ENCODE measurements at places on chromosomes 11 and 22.

DNA sequence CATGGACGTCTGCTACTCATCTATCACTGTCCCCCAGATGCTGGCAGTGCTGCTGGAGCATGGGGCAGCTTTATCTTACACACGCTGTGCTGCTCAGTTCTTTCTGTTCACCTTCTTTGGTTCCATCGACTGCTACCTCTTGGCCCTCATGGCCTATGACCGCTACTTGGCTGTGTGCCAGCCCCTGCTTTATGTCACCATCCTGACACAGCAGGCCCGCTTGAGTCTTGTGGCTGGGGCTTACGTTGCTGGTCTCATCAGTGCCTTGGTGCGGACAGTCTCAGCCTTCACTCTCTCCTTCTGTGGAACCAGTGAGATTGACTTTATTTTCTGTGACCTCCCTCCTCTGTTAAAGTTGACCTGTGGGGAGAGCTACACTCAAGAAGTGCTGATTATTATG, 9.2 kb upstream of the OR9Q2 start:
- no peak for DNase-seq

GRCh38 chr22:19637408-19638281, 76.7 kb upstream of the SEPTIN5 start:
- DNase-seq, result no peak

DNA sequence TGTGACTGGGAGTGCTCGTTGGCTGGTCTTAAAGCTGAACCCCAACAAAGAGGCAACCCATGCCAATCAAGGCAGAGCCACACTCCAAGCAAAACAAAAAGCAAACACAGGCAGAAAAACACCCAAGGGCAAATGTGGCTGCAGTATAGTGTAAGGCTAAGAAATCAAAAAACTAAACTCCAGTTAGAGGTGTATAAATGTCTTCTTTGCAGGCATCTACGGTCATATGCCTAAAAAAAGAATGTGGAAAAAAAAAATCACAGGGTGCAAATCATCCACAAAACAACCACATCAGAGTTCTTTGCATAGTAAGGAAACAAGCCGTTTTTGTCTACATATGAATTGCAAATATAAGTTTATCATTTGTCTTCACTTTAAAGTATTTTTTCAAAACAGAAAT, 27.8 kb downstream of the ARFGAP3 start:
- DNase-seq, result no peak

DNA sequence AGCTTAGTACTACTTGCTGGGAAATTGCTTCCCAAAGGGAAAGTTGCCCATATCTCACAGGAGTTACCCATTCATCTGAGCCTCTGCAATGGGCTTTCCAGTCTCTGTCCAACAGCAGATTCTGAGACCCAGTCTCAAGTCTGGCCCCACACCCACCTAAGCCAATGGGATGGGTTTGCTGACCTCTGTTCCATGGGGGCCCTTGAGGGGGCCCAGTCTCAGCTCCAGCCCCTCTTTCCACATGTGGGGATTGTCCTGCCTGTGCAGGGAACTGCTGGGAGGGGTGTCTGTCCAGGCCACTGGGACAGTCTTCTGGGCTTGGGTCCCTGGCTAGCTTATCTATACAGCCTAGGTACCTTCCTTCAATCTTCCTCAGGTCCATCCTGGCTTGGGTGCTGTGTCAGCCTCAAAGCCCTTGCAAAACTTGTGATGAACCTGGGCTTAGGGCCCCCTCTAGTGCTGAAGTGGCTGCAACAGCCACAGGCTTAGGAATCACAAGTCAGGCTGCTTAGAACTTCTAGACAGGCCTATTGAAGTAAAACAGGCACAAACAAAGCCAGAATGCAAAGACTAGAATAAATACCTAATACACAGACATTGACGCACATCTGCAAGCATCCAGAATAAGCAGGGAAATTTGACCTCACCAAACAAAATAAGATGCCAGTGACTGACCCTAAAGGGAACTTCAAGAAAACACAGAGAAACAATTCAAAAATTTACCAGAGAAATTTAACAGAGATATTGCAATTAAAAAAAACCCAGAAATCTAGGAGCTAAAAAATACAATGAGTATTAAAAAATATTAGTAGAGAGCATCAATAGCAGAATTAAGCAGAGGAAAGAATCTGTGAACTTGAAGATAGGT, 11.7 kb upstream of the PATL1 start:
- peak; percentile 18 for DNase-seq

All from stimulated activated CD8-positive, alpha-beta memory T cell treated with anti-CD3 and anti-CD28 coated beads, Interleukin-4, amount 100 ng/mL, for 1 hour (primary cell).